ENCODE measurements at places on chromosomes 2 and 18. TPM values are rescaled to one million over a fixed set of nuclear protein-coding genes. Genes with fewer than 3 reads are reported as not detected.

The HS6ST1 gene
- total RNA-seq = 18.1 TPM

The MARCO gene
- not detected for total RNA-seq

The SLC5A7 gene
- total RNA-seq = not detected

The NT5DC4 gene
- total RNA-seq = not detected

The IL36RN gene
- not detected for total RNA-seq

The ALPG gene
- total RNA-seq = not detected

The KIF5C gene
- total RNA-seq = 25.4 TPM

The PIEZO2 gene
- not detected for total RNA-seq

The MOCOS gene
- total RNA-seq = 0.29 TPM

The SNORC gene
- total RNA-seq = 0.70 TPM

The HOXD12 gene
- not detected for total RNA-seq

The UGT1A10 gene
- total RNA-seq = not detected

The TCF7L1 gene
- total RNA-seq = not detected

The PROKR1 gene
- 0.13 TPM for total RNA-seq

The WNT10A gene
- 0.80 TPM for total RNA-seq

The ANKRD30BL gene
- total RNA-seq = not detected

The RAB6C gene
- 0.06 TPM for total RNA-seq
